ENCODE measurements at places on chromosomes 3 and 15.

- DNase-seq, result no peak
Measured at GRCh38 chr15:88652456-88653199, 13.8 kb downstream of the ISG20 start.

DNA sequence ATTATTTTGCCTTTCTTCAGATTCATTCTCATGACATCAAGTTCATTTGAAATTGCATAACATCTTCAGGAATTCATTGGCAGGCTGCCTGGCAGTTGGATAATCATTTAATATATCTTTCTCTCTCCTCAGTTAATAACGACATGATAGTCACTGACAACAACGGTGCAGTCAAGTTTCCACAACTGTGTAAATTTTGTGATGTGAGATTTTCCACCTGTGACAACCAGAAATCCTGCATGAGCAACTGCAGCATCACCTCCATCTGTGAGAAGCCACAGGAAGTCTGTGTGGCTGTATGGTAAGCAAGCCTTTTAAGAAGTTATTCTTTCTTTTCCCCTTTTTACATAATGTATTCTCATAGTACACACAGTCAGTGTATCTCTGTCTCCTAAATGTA lies 38.2 kb downstream of the TGFBR2 start:
- no peak for DNase-seq

GRCh38 chr3:39491733-39492350 lies 24.4 kb downstream of the MOBP start:
- DNase-seq, result no peak

DNA sequence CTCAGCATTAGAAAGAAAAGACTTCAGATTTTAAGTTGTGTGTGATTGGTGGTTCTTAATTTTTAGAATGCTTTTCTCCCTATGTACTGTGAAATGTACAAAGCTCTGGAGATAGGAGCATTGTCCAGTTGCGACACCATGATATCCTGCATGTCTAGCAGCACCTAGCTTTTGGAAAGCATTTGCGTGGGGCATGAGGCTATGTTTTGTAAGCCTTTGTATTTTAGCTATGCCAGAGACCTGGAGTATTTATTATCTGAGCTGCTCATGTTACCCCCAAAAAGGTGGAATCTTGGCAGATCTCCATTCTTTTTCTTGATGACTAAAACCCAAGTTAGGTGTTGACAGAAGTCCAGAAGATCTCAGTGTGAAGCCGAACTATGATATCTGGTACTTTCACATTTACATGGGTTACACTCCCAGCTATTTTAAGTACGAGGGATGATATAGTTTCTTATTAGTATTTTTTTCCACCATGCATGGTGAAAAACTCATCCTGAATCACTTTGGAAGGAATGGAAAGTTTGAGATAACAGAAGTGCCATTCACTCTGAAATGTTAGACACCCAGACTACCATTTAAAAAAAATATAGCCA lies 126.7 kb upstream of the SAMMSON start:
- no peak for DNase-seq

GRCh38 chr3:137097386-137097785 lies 139.6 kb downstream of the IL20RB start:
- DNase-seq, result no peak

- no peak for DNase-seq
Measured at GRCh38 chr3:13768453-13768852, 111.4 kb downstream of the WNT7A start.

- no peak for DNase-seq
Measured at GRCh38 chr3:21425715-21426114, 325.3 kb downstream of the ZNF385D start.

All from stimulated activated CD8-positive, alpha-beta memory T cell treated with anti-CD3 and anti-CD28 coated beads, Interleukin-15, amount 100 ng/mL, for 48 hours (primary cell).